ENCODE measurements at places on chromosomes 4 and X.

GRCh38 chrX:71636438-71637252 is 18.3 kb upstream of the CXCR3 start:
- H3K36me3 ChIP-seq = peaks cover 3% of the 10 kb centered on the region
- no peak for DNase-seq
- no peak overlapping the region for H3K4me3 ChIP-seq

DNA sequence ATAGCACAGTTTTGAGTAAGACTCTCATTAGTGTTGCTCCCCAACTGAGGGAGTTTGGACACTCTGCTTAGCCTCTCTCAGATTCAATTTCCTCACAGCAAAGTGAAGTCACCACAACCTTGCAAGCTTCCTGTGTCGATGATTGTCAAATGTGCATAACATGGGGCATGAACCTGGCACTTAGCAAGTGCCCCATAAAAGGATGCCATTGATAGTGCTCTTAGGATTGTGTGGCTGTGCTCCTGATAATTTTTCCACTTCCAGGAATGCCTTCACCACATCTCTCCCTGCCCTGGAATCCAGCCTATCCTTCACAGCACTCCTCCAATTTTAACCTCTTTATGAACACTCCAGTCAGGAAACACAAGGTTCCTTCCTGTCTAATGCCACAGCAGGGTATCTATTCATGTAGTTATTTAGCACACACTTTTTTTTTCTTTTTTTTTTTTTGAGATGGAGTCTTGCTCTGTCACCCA is 309.4 kb downstream of the PPP3CA start:
- H3K4me1 ChIP-seq = peaks cover 46% of the 10 kb centered on the region
- H3K27me3 ChIP-seq = no peaks in the 10 kb centered on the region
- peaks cover 9% of the 10 kb centered on the region for H3K36me3 ChIP-seq
- peak overlapping the region; percentile 84 for H3K27ac ChIP-seq

- no peak overlapping the region for H3K27ac ChIP-seq
- no peaks in the 10 kb centered on the region for H3K4me1 ChIP-seq
- H3K4me3 ChIP-seq = no peak overlapping the region
- peak; percentile 16 for DNase-seq
These were observed 69.2 kb upstream of the PNPLA4 start for GRCh38 chrX:7996414-7996813.

- H3K36me3 ChIP-seq = peaks cover 6% of the 10 kb centered on the region
- DNase-seq = no peak
- no peak overlapping the region for H3K27ac ChIP-seq
These were observed 224.7 kb downstream of the RBMX2 start for GRCh38 chrX:130626521-130626920.

DNA sequence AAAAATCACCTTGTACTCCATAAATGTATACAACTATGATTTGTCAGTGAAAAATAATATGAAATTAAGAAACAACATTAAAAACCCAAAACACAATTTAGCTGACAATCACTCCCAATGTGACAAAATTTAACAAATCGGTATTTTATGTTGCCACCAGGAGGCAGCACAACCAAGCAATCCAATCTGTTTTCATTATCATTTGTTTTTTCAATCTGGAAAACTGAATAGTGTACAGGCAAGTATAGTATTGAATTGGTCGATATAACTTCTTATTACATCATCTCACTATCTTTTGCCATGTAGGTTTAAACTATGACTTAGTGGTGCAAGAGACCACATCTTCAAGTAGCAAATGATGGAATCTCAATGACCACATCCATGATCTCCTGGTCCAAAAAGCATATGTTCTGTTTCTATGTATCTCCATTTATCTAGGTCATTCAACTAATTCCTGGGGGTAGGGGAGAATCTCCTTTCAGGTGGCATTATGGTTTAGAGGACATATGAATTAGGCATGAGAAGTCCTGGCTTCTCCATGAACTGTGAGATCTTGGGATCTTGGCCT is 112.9 kb upstream of the AGA start:
- no peaks in the 10 kb centered on the region for H3K27me3 ChIP-seq
- no peaks in the 10 kb centered on the region for H3K4me1 ChIP-seq
- no peak for DNase-seq
- no peak overlapping the region for H3K4me3 ChIP-seq
- H3K36me3 ChIP-seq = peaks cover 2% of the 10 kb centered on the region

DNA sequence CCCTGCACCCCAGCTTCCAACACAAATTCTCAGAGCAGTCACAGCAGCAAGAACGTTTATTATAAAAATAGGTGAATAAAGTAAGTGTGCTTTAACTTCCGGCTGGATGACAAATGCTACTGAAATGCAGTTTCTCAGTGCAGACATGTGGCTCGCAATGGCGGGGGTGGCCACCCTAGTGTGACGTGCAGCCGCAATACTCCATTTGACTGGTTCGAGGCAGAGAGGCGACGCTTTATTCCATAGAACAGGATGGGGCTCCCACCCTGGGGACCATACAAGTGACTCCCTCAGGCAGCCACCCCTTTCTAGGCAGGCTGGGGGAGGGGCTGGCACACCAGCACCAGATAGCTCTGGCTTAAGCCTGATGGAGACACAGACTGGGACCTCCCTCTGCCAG is 14.5 kb downstream of the TNIP2 start:
- H3K36me3 ChIP-seq = peaks cover 44% of the 10 kb centered on the region
- no peaks in the 10 kb centered on the region for H3K27me3 ChIP-seq
- peaks cover 14% of the 10 kb centered on the region for H3K4me1 ChIP-seq
- DNase-seq = no peak
- H3K4me3 ChIP-seq = no peak overlapping the region
